ENCODE measurements at places on chromosomes 3 and 15. TPM values are rescaled to one million over a fixed set of nuclear protein-coding genes. Genes with fewer than 3 reads are reported as not detected.

The GPR62 gene
- 0.24 TPM for total RNA-seq

DNA sequence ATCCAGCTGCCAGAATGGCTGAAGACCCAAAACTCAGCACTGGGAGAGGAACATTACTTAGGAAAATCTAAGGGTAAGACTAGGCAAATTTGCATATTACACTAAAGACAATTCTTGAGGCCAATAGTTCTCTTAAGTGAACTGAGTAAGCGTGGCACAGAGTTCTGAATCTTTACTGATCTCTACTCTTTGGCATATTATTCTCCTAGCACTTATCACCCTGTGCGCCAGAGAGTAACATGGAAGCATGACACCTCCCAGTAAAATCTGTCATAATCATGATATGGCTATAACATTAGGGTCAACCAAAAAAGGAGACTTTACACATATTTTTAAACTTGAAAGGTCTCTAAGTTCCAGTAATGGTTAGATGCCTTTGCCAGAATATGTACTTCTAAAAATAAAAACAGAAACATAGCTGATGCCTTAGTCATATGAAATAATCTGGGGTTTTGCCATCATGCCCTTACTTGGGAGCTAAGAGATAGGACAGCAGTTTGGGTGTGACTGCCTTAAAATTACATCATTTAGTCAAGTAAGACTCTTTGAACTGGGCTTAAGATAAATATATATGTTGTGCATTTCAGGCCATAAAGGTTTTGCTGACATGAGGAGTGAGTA lies 290.5 kb downstream of the PLCL2 start:
- DNase-seq: no peak

GRCh38 chr15:89841306-89841705 lies 26.7 kb upstream of the ANPEP start:
- no peak for DNase-seq

GRCh38 chr15:65087873-65088642 lies 11.5 kb downstream of the KBTBD13 start:
- DNase-seq: no peak

DNA sequence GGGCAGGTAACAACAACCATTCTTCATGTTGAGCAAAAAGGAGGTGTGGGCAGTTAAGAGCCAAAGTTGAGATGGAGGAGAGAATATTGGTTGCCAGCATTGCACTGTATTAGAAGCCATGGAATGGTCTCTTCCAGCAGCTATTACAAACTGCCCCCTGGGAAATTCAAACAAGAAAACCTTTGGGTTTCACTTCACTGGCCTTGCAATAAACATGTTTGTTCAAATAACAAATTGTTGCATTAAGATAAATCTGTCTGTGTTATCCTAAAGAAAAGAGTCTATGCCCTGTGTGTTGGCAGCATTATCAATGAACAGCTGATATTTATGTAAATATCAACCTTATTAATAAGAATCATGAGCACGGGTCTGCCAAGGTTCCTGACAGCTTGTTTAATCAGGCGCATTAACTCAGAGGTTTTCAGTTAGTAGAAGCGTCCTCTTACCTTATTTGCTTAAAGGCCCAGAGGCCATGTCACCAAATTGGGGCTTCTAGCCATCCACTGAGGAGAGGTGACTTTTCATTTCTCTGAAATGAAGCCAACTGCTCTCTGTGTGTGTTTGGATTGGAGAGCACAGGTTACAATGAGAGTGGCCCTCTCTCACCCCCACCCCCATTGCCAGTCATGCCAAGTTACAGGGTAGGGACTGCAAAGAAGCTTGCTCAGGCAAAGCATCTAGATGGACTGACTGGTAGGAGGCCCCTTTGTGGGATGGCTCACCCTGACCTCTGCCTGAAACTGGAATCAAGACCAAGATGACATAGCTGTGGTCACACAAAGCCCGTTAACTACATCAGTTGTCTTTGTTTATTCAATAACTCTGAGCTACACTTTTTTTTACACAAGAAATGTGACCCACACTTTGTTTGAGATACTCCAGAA lies 10.5 kb downstream of the FILIP1L start:
- DNase-seq: no peak

- no peak for DNase-seq
These were observed 157.2 kb downstream of the PTPRG start for GRCh38 chr3:61718565-61718964.

DNA sequence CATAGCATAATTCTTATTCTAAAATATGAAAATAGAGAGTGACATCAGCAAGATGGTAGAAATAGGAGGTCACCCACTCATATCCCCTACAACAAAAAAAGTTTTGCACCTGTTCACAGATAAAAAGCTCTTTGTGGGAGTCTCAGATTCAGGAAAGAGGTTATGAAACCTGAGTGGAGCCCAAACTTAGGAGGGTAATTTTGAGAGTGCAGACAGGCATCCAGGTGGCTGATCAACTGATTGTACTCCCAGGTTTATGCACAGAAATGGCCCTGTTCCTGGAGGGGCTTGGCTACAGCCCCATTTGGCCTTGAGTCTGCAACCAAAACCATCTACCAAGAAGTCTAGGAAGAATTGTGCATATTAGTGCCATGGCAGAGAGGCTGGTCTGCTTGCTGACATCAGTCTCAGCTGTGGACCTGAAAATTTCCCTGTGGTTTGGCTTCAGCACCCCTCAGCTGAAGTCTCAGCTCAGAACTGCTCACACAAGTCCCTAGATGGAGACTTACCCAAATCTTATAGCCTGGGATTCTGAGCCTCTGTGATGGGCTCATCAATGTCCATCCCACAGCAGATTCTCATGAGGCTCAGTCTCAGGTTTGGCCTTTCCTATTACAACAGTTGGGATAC lies 291.6 kb downstream of the IL20RB start:
- no peak for DNase-seq

Data from omental fat pad (tissue), 4 donors.